ENCODE measurements at places on chromosomes 11 and 22.

- no peak for DNase-seq
Observed at GRCh38 chr22:50303515-50303847, 4.0 kb downstream of the PLXNB2 start.

GRCh38 chr11:73358071-73358470, 18.1 kb upstream of the RELT start:
- DNase-seq = peak; percentile 18

- peak; percentile 61 for DNase-seq
Observed at GRCh38 chr22:24768537-24769374, 5.8 kb downstream of the PIWIL3 start.

DNA sequence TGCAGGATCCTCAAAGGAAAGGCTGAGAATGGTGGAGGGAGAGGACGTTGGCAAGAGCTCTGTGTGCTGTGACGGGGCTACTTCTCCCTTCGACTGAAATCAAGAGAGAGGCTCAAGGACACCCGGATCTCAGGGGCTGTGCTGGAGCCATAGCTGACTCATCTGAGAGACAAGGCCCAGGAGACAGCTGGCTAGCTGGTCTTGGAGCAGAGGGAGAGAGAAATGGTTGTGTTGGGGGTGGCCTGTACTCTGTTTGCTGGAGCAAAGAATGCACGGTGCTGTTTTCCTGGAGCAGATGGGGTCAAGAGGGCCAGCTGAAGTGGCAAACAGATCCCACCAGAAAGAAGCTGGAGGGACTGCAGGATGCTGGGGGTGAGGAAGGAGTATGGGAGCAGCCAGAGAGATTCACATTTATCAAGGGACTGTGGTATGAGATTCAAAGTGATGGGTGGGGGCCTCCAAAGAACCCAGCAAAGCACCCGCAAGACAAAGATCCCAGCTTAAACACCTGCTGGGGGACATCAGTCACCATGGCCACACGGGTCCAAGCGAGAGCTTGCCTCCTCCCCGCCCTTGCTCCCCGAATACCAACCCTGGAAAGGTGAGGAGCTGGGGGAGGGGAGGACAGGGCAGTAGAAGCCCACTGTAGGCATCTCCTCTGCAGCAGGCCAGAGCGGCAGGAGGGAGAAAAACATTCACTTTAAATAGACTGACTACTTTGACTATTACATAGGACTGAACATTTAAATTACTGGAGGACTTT, 40.8 kb downstream of the MAP6 start:
- DNase-seq = peak; percentile 50

- no peak for DNase-seq
Observed at GRCh38 chr22:48256776-48257684, 1494.6 kb downstream of the TBC1D22A start.

GRCh38 chr11:17793642-17794170, 59.1 kb downstream of the KCNC1 start:
- no peak for DNase-seq

- no peak for DNase-seq
Observed at GRCh38 chr11:44177905-44178304, 82.4 kb downstream of the EXT2 start.

DNA sequence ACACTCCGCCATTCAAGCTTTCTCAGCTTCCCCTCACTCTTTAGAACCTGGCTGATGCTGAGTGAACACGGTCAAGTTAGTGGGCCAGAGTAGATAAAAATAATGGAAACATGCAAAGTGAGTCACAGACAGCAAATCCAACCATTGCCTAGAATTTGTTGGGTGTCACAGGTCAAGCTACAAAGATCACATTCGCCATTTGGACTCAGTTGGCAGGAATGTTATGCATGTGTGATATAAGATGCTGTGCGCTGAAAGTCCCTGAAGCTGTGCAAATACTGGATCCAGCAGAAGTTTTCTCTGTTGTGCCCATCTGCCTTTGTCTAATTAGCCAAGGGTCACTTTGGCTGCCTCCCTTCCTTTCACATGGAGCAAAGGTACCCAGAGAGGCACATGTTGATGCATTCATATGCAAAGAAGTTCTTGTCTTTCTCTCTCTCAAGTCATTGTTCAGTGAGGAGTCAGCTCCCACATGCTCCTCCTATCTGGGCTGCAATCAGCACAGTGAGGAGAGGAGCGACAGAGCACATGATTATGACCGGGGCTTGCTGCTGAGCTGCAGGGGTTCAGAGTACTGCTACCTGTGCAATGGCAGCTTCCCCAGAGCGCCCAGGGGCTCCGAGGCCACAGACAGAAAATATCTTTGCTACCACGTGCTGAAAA, 39.7 kb downstream of the FLI1 start:
- DNase-seq = peak; percentile 73

DNA sequence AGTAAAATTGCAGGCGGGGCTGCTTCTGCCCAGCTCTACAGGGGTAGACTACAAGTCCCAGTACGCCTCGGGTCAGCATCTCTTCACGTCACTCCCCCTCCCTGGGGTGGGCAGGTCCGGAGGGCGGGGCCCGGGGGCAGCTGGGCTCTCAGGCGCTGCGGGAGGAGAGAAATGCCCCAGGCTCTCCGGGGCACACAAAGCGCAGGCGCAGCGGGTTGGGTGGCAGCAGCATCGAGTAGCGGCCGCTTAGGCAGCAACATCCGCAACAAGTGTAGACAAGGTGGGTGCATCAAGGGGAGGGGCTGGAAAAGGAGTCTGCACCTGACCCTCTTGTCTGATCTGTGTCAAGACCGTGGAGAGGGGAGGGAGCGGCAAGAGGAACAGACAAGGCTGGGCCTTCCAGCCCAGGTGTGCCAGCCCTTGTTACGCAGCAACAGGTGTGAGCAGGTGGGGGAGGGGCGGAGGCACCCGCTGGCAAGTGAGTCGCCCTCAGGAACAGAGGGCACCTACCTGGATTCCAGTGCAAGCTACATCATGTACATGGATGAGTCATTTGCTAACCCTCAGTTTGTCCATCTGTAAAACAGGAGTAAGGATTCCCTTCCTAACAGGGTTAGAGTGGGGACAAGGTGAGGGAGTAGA, 1.2 kb downstream of the PLEKHB1 start:
- peak; percentile 85 for DNase-seq

DNA sequence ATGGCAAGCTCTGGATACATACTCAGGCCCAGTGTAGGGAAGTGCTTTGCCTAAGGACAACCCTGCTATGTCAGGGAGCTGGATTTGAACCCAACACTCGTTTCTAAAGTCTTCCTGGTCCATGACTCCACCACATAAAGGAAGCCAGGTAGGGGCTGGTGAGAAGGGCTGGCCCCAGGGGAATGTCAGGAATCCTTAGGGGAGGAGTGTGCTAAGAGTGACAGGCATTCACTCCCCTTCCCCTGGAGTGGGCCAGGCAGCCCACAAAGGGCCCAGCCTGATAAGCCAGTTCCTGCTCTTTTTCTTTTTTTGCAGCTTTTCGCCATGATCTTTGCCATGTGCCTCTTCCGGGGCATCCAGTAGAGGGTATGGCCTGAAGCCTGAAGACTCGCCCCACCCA, 21.9 kb downstream of the TP53I11 start:
- no peak for DNase-seq

GRCh38 chr11:118528511-118528910, 1.2 kb downstream of the TTC36 start:
- no peak for DNase-seq

- DNase-seq = no peak
Observed at GRCh38 chr11:117185736-117186430, 7.3 kb downstream of the SIDT2 start.

GRCh38 chr22:17083811-17084441, 874 bp upstream of the IL17RA start:
- DNase-seq = no peak

- peak; percentile 28 for DNase-seq
Observed at GRCh38 chr11:117443266-117444186, 115.9 kb downstream of the CEP164 start.

DNA sequence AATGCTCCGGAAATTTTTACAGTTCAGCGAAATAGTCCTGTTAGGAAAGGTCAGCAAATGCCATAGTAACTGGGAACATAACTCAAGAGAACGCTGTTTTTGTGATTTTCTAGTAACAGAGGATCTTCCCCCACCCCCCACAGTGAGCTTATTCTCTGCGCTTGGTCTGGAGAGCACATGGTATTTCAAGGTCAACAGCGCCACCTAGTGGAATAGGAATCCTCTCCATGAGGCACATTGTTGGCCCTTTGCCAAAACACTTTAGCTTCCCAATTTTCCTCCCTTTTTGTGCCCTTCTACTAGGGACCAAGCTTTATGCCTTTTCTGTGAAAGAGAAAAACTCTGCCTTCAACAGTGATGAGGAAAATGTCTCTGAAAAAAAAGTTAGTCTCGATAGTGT, 13.2 kb upstream of the OR4C12 start:
- peak; percentile 45 for DNase-seq

GRCh38 chr11:71204294-71204693, 48.1 kb downstream of the SHANK2 start:
- DNase-seq = no peak

DNA sequence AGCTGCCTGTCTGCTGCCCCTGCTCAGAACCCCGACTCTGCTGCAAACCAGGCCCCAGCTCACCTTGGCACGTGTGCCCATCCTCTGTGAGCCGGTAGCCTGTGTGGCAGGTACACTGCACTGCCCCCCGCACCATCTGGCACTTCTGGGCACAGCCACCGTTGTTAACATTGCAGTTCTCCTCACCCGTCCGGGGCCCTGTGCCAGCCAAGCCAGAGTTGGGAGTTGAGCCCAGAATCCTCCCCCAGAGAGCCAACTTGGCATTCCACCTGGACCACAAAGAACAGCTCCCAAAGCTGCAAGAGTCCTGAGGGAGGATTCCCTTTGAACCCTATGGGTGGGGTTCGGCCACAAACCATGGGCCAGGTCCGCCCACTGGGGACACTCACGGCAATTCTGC, 22.5 kb downstream of the LRP4 start:
- no peak for DNase-seq

Measured in EL (cell line).